GM19239 (cell line): ENCODE measurements at places on chromosomes 5 and 9.

- no peak for DNase-seq
Observed at GRCh38 chr5:132087176-132087575, 13.6 kb downstream of the CSF2 start.

GRCh38 chr5:156907667-156908066, 55.4 kb downstream of the TIMD4 start:
- DNase-seq: no peak

GRCh38 chr9:7783635-7784063, 15.9 kb downstream of the DMAC1 start:
- no peak for DNase-seq

- DNase-seq: no peak
Observed at GRCh38 chr9:126687930-126688461, 74.3 kb downstream of the LMX1B start.

- no peak for DNase-seq
Observed at GRCh38 chr5:168675883-168676408, 96.8 kb upstream of the PANK3 start.

GRCh38 chr5:126975796-126976195, 54.6 kb downstream of the MARCHF3 start:
- no peak for DNase-seq

DNA sequence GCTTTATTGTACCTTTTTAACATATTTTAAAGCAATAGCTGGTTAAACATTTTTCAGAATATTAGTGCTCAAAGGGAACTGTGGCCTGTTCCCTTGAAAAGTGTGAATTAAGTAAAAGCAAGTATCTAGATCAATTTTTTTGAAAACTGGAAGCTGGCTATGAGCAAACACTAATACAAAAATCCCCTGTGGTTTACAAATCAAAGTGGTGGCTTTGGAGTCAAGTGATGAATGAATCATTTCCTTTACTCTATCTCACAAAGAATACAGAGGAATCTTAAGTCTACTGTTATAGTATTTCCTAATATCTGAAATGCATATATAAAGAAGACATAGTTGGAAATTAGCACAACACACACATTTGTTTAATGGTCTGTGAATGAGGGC, 212.4 kb upstream of the C9orf72 start:
- DNase-seq: no peak

GRCh38 chr5:143738417-143739401, 73.3 kb upstream of the HMHB1 start:
- no peak for DNase-seq

GRCh38 chr9:91427873-91428272, 4.2 kb upstream of the NFIL3 start:
- no peak for DNase-seq

- no peak for DNase-seq
Observed at GRCh38 chr9:18215626-18216025, 258.3 kb upstream of the ADAMTSL1 start.

DNA sequence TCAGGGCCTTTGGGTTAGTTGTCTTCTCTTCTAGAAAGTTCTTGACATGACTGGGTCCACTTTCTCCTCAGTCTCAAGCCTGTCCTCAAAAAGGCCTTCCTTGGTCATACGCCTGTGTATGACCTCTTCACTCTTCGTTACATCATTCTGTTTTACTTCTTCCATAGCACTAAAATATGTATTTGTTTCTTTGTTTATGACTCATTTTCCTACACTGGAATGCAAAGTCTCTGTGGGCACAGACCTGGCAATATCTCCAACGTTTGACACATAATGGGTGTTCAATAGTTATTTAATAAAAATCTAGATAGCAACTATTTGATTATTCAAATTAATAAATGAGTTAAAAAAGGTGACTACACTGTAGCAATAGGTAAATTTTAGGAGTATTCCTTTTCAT, 85.1 kb downstream of the YIPF5 start:
- DNase-seq: no peak

- DNase-seq: no peak
Observed at GRCh38 chr9:125851979-125852378, 104.8 kb downstream of the PBX3 start.

DNA sequence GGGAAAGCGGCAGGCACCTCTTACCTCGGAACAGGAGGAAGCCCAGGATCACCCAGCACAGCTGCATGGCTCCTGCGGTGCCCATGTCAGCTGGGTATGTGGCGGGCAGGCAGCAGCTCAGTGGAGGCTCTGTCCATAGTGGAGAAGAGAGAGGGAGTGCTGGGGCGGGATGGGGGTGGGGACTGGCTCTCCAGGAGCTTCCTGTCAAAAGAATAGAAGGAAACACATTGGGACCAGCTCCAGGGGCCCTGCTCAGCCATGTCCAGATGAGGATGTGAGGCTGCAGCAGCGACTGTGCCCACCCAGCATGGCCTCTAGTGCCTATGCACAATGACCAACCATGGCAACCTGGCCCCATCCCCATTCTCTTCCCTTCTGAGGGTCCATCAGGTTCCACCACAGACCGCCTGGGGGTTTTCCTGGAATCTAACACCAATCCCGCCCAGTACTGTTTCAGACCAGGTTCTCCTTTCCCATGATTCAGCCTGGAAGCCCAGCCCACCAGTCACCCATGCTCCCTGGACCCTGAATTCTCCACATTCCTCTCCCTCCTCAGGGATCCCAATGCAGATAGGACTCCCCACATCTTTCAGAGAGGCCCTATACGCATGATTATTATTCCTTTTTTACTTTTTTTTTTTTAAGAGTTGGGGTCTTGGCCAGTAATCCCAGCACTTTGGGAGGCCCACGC, at the start of gene ECSCR:
Gene ECSCR, minus strand, starts transcription at position 158 of the 691 bp plus-strand sequence. Its CDS starts 73 bp downstream, at position 85.
- no peak for DNase-seq

DNA sequence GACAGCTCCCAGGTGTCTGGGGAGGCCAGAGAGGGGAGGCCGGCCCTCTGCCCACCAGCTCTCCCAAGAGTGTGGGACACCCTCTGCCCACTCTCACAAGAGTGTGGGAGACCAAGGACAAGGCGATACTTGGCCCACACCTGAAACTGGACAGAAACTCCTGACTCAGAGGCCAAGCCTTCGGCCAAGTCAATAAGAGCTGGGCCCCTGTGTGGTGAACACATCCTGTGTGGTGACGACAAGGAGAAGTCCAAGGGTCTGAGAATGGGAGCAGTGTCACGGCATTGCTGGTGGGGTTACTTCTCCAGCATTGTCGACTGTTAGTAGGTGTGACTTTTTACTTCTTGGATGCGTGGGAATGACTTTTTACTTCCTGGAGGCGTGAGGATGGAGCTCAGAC, 14.6 kb upstream of the F2RL1 start:
- DNase-seq: no peak

DNA sequence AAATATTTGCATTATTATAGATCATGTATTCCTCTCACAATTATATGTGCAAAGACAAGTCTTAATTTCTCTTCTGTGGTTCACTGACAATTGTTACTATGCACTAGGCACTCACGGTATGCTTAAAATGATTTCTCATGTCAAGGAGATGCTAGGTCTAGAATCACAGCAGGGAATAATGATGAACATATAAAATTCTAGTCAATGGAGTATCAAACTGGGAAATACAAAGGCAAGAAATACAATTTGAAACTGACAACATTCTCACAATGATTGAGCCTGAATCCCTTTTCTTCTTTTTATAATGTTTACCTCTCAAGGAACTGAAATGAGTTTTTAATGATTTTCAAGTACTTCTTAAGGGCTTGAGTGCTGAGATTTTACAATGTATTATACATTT, 302.3 kb upstream of the GRAMD2B start:
- no peak for DNase-seq

- no peak for DNase-seq
Observed at GRCh38 chr9:77305622-77306400, 128.5 kb downstream of the VPS13A start.

DNA sequence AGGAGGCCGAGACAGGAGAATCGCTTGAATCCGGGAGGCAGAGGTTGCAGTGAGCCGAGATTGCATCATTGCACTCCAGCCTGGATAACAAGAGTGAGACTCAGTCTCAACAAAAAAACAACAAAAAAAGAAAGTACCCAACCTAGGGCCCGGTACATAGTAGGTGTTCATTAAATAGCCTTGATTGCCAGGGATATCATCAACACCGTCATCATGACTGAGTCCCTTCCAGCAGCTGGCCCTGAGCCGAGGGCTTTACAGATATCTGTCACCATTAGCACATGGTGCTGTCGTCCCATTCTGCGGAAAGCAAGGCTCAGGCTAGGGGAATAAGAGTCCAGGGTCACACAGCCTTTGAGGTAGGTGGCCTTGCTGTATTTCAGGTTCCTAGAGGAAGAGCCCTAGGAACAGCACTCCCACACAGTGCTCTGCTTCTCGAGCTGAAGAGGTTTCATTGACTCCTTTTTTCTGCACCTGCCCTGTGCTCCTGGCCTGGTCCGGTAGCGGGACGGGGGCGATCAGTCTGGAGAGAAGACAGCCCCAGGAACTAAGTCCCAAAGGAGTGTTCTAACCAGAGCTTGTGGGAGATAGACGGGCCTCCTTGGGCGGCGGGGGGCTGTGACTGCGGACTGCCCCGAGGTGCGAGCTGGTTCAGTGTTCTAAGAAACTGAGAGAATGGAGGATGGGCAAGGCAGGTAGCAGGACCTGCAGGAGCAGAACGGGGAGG, 48.2 kb downstream of the CXXC5 start:
- no peak for DNase-seq

GRCh38 chr5:150598821-150599273, 41.6 kb upstream of the SYNPO start:
- no peak for DNase-seq

DNA sequence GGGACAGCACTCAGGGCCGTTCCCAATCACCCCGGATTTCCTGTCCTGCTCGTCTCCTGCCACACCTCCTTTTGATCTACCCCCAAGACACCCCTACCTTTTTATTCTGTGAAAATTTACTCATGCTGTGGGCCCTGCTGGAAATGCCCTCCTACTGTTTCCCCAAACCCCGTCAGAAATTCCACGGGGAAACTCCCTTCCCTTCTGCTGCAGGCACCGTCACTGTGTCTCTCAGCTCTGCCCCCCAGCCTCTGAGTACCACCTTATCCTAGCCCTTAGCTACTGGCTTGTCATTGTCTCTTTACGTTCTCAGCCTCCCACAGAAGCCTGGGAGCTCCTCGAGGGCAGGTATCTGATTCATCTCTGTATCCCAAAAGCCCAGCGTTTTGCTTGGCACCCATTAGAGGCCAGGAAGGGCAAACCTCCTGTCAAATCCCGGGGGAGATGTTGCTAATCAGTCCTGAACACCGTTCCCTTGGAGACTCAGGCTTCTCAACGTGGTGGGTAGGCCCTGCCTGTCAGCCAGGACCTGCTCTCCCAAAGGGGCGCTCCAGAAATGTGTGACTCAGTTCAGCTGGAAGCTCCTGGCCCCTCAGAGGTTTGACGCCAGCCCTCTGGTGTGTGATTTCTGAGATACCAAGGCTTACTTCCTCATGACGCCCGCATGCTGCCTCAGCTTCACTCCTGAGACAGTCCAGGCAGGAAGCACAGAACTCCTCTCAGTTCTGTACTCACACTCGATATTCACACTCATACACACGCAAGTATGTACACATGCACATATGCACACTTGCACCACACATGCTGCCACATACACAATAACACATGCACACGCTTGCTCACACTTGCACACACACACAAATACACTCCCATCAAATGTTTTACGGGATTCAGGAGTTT, 50.7 kb upstream of the GRHPR start:
- DNase-seq: no peak

GRCh38 chr9:80841888-80842287, 847.5 kb downstream of the TLE1 start:
- no peak for DNase-seq
